Frontal cortex (tissue), 4 donors: ENCODE measurements at places on chromosomes 3 and 15.

DNA sequence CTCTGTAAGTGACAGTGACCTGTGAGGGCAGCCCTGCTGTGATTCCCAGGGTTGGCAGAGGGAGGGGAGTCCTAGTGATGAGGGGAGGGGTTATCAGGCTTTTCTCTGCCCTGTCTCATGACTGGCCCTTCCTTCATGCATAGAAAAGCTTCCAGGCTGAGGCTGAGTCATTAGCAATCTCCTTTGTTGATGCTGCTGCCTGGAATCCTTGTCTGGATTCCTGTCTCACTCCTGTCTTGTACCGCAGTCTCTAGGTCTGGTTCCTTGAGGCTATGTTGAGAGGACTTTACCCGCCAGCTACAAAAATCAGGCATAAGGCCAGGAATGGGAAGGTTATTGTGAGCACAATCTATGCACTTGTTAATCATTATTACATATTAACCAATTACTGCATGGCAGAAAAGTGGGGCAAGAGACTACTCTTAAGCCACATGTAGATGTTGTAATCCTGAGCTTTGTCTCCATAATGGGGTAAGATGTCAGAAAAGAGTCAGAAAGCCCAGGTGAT, 7.2 kb downstream of the KLHL6 start:
- DNase-seq, result no peak

GRCh38 chr3:115616461-115616860, 6.8 kb upstream of the GAP43 start:
- no peak for DNase-seq

- no peak for DNase-seq
Observed at GRCh38 chr3:89586256-89586655, 478.8 kb downstream of the EPHA3 start.

GRCh38 chr3:27642796-27643195, 79.3 kb downstream of the EOMES start:
- DNase-seq, result no peak

GRCh38 chr3:112958811-112959560, 15.9 kb downstream of the CD200R1 start:
- DNase-seq, result no peak

DNA sequence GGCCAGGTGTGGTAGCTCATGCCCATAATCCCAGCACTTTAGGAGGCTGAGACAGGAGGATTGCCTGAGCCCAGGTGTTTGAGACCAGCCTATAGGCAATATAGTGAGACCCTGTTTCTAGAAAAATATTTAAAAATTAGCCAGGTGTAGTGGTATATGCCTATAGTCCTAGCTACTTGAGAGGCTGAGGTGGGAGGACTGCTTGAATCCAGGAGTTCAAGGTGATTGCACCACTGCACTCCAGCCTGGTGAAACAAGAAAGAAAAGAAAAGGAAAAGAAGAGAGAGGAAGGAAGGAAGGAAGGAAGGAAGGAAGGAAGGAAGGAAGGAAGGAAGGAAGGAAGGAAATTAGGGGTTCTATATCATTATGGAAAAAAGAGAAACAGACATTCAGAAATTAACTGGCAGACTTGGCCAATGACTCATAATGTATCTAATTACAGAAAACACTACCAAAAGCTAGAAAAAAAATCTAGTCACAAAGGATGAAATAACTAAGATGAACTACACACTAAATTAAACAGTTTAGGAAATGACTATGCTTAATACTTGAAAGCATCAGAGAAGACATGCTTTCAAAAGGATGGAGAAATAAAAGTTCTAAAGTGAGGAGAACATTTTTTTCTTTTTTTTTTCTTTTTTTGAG, 45.4 kb upstream of the TERB2 start:
- no peak for DNase-seq

- no peak for DNase-seq
Observed at GRCh38 chr15:50740955-50741354, 24.6 kb downstream of the SPPL2A start.

DNA sequence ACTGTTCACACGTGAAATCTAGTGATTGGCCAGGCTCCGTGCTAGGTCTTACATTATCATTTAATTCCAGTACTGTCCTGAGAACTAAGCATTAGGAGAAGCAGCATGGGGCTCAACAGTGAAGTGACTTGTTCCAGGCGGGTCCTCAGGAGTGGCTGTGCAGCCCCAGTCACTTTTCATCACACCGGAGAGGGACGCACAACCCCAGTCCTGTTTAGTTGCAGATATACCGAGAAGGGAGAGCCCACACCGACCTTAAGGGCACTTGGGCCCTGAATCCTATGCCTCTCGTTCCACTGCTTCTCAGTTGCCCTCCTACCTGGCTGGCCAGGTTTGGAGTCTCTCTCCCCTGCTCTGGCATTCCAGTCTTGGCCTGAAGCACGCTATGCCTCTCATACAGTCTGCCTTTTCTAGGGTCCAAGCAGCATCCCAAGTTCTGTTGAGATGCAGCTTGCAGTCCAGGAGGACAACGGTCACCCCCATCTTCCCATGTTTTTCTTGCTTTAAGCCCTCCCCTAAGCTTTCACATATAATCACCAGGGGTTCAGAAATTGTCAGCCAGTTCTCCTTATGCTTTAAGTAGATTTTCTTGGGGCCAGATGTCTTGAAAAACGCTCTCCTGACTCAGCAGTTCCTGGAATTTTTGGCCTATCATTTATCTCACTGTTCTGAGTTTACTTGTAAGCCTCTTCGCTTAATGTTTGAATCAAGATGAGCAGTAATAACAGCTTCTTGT, 10.1 kb downstream of the FAM131A start:
- DNase-seq, result no peak

- DNase-seq, result no peak
Observed at GRCh38 chr3:16253601-16254000, 11.1 kb downstream of the DPH3 start.

- no peak for DNase-seq
Observed at GRCh38 chr3:152609891-152610290, 225.0 kb upstream of the P2RY1 start.

DNA sequence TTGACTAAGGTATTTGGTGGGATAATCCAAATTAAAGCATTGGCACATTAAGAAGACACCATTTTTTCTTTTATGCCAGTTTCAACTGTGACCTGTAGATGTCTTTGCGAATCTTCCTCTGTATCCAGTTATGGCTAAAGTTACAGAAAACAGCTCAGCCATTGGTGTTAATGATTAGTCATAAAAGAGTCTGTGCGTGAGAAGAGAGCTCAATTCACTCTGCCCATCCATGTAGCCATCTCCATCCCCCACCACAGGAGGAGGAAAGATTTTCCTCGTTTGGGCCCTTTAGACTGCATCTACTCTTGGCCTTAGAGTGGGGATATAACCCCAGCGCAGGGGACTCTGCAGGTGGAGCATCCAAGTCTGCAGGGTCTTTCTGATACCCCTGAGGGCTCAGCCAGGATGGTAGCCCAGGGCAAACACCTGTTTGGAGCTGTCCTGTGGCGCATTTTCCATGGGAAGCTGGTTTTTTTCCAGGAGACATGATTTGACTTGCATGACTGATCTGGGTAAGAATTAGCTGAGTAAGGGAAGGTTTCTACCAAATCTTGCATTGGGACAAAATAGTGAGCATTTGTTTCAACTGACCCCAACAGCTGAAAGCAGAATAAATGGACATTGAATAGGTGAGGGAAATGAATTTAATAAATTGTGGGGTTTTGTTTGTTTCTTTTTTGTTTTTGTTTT, 29.5 kb downstream of the NANOGP8 start:
- DNase-seq, result no peak

- no peak for DNase-seq
Observed at GRCh38 chr3:73874606-73875369, 250.0 kb upstream of the PDZRN3 start.
